ENCODE measurements at places on chromosomes 1 and 21.

DNA sequence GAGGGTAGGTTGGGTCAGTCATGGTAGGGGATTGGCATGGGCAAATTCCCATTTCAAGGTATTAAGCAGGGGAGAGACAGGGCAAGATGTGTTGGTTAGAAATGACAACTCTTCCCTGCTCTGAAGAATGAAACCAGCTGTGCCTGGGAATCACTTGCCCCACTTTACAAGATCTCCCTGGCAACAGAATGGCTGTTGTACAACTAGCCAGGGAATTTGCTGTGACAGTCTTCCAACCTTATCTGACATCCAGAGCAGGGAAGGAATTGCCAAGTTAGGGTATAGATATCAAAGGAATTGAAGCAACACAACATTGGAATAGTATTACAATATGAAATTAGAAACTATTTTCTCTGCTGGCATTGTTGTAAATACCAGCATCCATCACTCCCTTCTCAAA, 154.7 kb downstream of the CACNA1E start:
- DNase-seq: no peak

GRCh38 chr1:240794046-240794843, 182.3 kb upstream of the GREM2 start:
- peak; percentile 7 for DNase-seq

DNA sequence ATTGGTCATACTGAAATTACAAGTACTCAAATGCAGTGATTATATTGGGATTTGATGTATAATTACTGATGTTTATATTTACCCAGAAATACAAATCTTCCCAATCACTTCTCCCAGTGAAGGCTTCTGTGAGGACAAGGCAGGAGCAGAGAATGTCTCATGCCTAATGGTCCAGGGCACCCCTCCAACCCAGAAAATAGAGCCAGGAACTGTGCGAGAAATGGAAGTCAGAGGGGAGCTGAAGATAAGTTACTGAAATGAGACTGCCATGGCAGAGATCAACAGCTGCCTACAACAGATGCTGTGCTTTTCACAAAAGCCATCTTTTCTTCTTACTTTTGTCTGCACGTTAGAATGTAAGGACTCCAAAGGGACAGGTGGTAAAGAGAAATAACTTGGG, 171.2 kb downstream of the TTLL7 start:
- no peak for DNase-seq

GRCh38 chr1:19768353-19769210, 31.1 kb downstream of the TMCO4 start:
- DNase-seq: no peak

GRCh38 chr1:7572654-7573152, 198.4 kb upstream of the VAMP3 start:
- DNase-seq: no peak

DNA sequence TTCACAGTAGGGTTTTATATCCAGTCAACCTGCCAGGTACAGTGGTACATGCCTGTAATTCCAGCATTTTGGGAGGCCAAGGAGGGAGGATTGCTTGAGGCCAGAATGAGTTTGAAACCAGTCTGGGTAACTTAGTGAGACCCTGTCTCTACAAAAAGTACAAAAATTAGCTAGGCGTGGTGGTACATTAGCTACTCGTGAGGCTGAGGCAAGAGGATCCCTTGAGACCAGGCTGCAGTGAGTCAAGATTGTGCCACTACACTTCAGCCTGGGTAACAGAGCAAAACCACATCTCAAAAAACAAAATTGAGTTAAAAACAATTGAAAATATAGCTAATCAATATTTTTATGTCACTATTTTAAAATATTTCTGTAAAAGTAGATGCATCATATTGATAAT, 33.2 kb downstream of the DDI2 start:
- no peak for DNase-seq

- no peak for DNase-seq
Observed at GRCh38 chr1:31479811-31480210, 66.8 kb downstream of the SERINC2 start.

GRCh38 chr1:230123280-230124185, 56.5 kb downstream of the GALNT2 start:
- peak; percentile 79 for DNase-seq

- DNase-seq: peak; percentile 64
Observed at GRCh38 chr1:18955441-18956192, 859 bp downstream of the IFFO2 start.

- DNase-seq: no peak
Observed at GRCh38 chr1:234760303-234760723, 150.3 kb upstream of the IRF2BP2 start.

GRCh38 chr21:17435565-17436543, 77.0 kb upstream of the CXADR start:
- DNase-seq: no peak

DNA sequence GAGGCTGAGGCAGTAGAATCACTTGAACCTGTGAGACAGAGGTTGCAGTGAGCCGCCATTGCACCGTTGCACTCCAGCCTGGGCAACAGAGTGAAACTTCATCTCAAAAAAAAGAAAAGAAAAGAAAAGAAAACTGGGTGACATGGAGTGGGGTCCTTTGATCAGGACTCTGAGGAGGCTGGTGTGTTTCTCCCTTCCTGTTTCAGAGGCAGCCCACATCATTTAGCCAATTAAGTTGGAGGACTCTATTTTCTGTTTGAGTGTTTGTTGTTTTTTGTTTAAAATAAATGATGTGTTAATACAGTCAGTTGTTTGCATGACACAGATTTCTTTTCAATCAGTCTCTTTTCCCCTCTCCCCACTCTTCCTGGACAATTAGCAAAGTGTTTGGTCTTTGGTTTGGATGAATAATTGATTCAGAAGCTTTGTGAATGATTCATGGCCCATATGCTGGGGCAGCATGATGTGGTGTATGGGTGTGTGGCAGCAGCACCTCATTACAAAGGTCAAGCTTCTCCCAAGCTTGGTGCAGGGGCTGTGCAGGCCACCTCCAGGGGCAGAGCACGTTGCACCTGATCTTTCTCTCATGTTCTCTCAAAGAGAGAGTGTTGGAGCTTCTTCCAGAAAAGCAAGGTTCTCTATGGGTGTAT, 48.8 kb downstream of the CACNA1E start:
- no peak for DNase-seq

- no peak for DNase-seq
Observed at GRCh38 chr21:40489001-40489400, 358.0 kb downstream of the DSCAM start.

DNA sequence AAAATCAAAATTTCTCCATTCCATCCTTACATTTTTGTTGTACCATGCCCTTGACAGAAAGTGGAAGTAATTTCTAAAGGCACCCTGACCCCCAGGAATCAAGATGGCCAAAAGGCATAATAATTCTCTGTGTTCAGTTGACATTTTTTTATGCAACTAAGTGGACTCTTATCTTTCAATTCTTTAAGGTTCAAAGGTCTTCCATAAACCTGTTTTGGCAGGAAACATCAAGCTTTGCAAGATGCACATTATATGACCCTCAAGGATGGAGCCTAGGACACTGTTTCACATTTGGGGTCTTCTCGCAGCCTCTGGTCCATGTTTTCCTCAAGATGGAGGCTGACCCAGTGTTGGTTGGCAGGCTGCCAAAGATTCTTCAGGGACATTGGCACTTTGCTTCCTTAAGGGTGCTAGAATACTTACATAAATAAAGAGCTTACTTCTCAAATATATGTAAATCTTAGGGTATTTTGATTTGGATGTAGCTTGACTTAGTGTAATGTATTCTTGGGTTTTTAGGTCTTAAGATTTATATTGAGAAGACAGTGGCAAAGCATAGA, 48.0 kb upstream of the COG2 start:
- DNase-seq: no peak

DNA sequence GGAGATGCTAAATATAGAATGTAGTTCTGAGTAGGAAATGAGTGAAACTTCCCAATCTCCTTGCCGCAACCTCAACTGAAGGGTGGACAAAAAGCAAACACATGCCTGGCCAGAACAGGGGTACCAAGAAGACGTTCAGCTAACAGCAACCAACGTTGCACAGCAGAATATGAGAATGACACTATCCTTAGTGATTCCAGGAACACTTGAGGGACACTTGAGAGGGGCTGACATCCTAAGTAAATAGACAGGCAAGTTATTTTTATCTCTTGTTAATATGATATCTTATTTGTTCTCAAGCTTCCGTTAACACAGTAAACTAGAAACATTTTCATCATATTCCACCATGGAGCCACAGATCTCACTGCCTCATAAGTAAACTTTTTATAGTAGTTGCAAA, 908 bp downstream of the KRTAP19-1 start:
- no peak for DNase-seq

- DNase-seq: no peak
Observed at GRCh38 chr21:33207449-33208149, 22.1 kb upstream of the IFNAR2 start.
